ENCODE measurements at places on chromosomes 11 and 22. TPM values are rescaled to one million over a fixed set of nuclear protein-coding genes. Genes with fewer than 3 reads are reported as not detected.

FAM180B gene
- total RNA-seq = not detected

PHF21B gene
- 0.89 TPM for total RNA-seq

MMP27 gene
- total RNA-seq = not detected

KREMEN1 gene
- 3.6 TPM for total RNA-seq

TANGO2 gene
- 14.7 TPM for total RNA-seq

RSF1 gene
- 13.9 TPM for total RNA-seq

RBFOX2 gene
- total RNA-seq = 37.3 TPM

PLXNB2 gene
- 107 TPM for total RNA-seq

SGSM1 gene
- 0.17 TPM for total RNA-seq

PGA3 gene
- not detected for total RNA-seq

SSH3 gene
- total RNA-seq = 16.1 TPM

CNGA4 gene
- total RNA-seq = 0.18 TPM

MMP13 gene
- not detected for total RNA-seq

RTN4RL2 gene
- total RNA-seq = 106 TPM

CDC42EP1 gene
- 36.1 TPM for total RNA-seq

CNIH2 gene
- 2.1 TPM for total RNA-seq

UCP3 gene
- 1.7 TPM for total RNA-seq

ACR gene
- total RNA-seq = not detected

DDTL gene
- total RNA-seq = 1.8 TPM

SYT12 gene
- total RNA-seq = 10.3 TPM

ABTB2 gene
- total RNA-seq = 26.3 TPM

CEND1 gene
- total RNA-seq = 1.6 TPM

MMP12 gene
- total RNA-seq = 0.02 TPM

OR5F1 gene
- not detected for total RNA-seq

CECR2 gene
- 0.12 TPM for total RNA-seq

PTDSS2 gene
- 44.2 TPM for total RNA-seq

ZFTA gene
- total RNA-seq = 6.3 TPM

GGTLC2 gene
- total RNA-seq = not detected

GSTP1 gene
- total RNA-seq = 1,398 TPM

OR52I2 gene
- total RNA-seq = not detected

PLAAT3 gene
- total RNA-seq = 56.5 TPM

RAB1B gene
- total RNA-seq = 148 TPM

TMEM86A gene
- 0.31 TPM for total RNA-seq

IL18BP gene
- total RNA-seq = 3.6 TPM

LIN7C gene
- total RNA-seq = 8.3 TPM

RNH1 gene
- total RNA-seq = 170 TPM

TRIM34 gene
- 2.3 TPM for total RNA-seq

LRRN4CL gene
- total RNA-seq = 0.12 TPM

OR10G6 gene
- not detected for total RNA-seq

POU2AF2 gene
- total RNA-seq = not detected

GRIK4 gene
- not detected for total RNA-seq

OR52E8 gene
- total RNA-seq = not detected

CPT1B gene
- total RNA-seq = 15.7 TPM

ZNF70 gene
- 1.2 TPM for total RNA-seq

KCNE3 gene
- total RNA-seq = not detected

AQP11 gene
- 2.3 TPM for total RNA-seq

FLRT1 gene
- 0.09 TPM for total RNA-seq

SCGB2A2 gene
- total RNA-seq = not detected

DDI1 gene
- not detected for total RNA-seq

ANKK1 gene
- total RNA-seq = 0.12 TPM

SCGB1A1 gene
- total RNA-seq = not detected

MMP10 gene
- total RNA-seq = 0.95 TPM

C11orf91 gene
- 0.50 TPM for total RNA-seq

RFPL2 gene
- total RNA-seq = 0.30 TPM

KCNC1 gene
- total RNA-seq = 0.10 TPM

KRTAP5-11 gene
- not detected for total RNA-seq

SLC5A12 gene
- not detected for total RNA-seq

TENM4 gene
- total RNA-seq = 0.01 TPM

APOBEC3C gene
- total RNA-seq = 25.6 TPM
